ENCODE measurements at places on chromosomes 2 and 18. TPM values are rescaled to one million over a fixed set of nuclear protein-coding genes. Genes with fewer than 3 reads are reported as not detected.
A peak's percentile ranks its signal among the peaks of the same experiment; 100 is the strongest.

Gene KLF11
- 7.4 TPM for polyA plus RNA-seq

Gene CYS1
- polyA plus RNA-seq: 0.35 TPM

DNA sequence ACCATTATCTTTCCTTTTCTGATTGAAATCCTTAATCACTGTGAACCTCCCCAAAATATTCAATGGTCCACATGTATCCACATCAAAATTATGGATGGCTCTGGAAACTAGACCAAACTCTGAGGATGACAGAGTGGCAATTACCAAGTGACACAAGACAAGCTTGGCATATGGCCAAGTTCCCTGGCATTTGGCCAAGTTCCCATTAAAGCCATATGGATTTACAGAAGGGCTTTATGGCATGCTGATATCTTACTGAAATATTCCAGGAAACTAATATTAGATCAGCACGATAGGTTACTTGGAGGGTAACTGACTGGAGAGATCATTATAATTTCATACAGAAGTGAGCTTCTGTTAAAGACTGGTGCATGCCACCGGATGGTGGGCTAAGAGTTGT lies 21.9 kb upstream of the CERS6 start:
- peaks cover 4% of the 10 kb centered on the region for H3K4me1 ChIP-seq
- H3K36me3 ChIP-seq: no peaks in the 10 kb centered on the region
- peak; percentile 28 for DNase-seq
- no peak overlapping the region for H3K4me3 ChIP-seq
- H3K27me3 ChIP-seq: no peaks in the 10 kb centered on the region

GRCh38 chr2:85156619-85157018 lies 23.4 kb downstream of the TCF7L1 start:
- no peaks in the 10 kb centered on the region for H3K27me3 ChIP-seq
- no peak for DNase-seq
- H3K4me1 ChIP-seq: peaks cover 31% of the 10 kb centered on the region
- H3K36me3 ChIP-seq: no peaks in the 10 kb centered on the region
- no peak overlapping the region for H3K27ac ChIP-seq

Gene ANKRD30B
- not detected for polyA plus RNA-seq

Gene GAREM1
- 3.0 TPM for polyA plus RNA-seq

DNA sequence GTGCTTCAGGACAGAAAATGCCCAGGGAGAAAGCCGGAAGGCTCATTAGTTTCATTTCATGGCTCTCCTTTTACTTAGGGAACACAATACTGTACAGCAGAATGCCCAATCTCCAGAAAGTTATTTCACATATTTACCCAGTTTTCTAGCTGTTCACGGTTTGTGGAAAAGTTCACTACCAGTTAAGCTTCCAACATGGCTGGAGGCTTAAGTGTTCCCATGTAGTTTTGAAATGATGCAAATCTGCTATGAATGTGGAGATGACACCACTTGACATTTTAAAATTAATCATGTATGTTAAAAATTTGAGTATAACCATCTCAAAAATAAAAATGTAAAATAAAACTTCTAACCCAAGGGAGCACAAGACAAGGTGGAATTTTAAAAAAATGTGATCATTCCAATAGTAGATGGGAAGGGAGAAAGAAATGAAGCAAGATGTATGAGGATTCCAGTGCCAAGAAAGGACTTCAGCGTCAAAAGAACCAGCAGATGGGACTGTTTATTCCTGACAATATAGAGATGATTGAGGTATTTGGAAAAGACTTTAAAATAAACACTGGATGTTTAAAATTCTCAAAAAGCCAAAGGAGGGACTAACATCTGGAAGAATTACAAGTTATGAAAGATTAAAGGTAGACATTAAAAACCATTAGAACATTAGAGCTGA lies 60.9 kb upstream of the OSR1 start:
- no peak overlapping the region for H3K27ac ChIP-seq
- no peaks in the 10 kb centered on the region for H3K4me1 ChIP-seq
- no peaks in the 10 kb centered on the region for H3K36me3 ChIP-seq
- H3K4me3 ChIP-seq: no peak overlapping the region
- DNase-seq: no peak

Gene EML6
- polyA plus RNA-seq: 0.94 TPM

DNA sequence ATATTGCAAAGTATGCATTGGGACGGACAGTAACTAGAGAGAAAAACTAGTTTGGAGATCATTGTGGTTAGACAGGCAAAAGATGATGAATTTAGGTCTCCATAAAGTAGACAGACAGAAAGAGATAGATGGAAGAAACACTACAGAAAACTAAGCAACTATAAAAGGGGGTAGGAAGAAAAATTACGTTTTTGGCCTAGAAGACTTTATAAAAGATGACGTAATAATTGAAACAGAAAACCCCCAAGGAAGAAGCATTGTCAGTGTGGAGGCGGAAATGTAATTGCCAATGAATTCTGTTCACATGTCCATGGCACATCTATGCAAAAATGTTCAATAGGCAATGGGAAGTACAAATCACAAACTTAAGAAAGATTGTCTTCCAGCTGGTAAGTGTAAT lies 1211.5 kb upstream of the ZEB2 start:
- H3K27me3 ChIP-seq: no peaks in the 10 kb centered on the region
- DNase-seq: no peak
- no peak overlapping the region for H3K27ac ChIP-seq
- H3K4me1 ChIP-seq: no peaks in the 10 kb centered on the region
- H3K36me3 ChIP-seq: no peaks in the 10 kb centered on the region

DNA sequence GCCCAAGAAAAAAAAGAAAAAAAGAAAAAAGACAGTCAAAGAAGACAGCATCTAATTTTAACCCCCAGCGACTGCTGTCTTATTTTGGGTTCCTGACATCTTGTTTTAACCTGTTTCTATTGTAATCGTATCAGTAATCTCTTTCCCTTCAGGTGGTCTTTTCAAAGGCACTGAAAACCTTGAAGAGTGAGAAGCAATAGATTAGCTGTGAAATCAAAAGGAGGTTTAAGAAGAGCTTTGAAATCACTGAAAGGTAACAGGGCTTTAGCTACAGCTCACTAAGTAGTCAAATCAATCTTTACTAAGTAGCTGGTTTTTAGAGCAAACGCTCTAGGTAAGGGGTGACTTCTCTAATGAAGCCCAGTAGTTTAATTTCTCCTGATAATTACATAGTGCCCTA lies 5.4 kb upstream of the TANC1 start:
- no peak for DNase-seq
- H3K27ac ChIP-seq: no peak overlapping the region
- no peak overlapping the region for H3K4me3 ChIP-seq

Gene DYSF
- polyA plus RNA-seq: 12.9 TPM

Gene LONRF2
- polyA plus RNA-seq: 0.38 TPM

Gene ZNF804A
- polyA plus RNA-seq: 0.32 TPM

DNA sequence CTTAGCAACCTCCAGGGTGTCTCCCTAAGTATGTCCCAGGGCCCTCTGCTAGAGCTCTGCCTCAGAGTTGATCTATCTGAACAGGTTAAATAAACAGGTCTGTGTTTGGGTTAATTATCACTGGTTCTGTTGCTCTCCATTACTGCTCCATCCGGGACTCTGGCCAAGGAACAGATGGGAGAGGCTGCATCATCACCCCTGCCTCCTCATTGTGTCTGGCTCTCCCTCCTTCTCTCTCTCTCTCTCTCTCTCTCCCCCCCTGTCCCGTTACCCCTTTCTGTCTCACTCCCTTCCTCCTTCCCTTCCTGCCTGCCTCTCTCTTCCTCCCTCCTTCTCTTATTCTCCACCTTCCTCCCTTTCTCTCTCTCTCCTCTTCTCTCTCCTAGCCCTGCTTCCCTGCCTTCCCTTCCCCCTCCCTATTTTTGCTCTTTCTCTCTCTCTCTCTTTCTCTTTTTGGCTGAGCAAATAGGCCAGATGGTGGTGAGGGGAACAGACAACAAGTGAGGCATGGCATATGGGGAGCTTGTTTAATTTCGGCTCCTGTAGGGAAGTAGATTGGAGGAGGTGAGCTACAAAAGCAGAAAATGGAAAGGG lies 62.1 kb downstream of the SETBP1 start:
- no peak overlapping the region for H3K4me3 ChIP-seq
- no peaks in the 10 kb centered on the region for H3K27me3 ChIP-seq
- H3K36me3 ChIP-seq: peaks cover 8% of the 10 kb centered on the region
- peak overlapping the region; percentile 35 for H3K27ac ChIP-seq
- H3K4me1 ChIP-seq: peaks cover 50% of the 10 kb centered on the region

Gene GKN1
- polyA plus RNA-seq: not detected

DNA sequence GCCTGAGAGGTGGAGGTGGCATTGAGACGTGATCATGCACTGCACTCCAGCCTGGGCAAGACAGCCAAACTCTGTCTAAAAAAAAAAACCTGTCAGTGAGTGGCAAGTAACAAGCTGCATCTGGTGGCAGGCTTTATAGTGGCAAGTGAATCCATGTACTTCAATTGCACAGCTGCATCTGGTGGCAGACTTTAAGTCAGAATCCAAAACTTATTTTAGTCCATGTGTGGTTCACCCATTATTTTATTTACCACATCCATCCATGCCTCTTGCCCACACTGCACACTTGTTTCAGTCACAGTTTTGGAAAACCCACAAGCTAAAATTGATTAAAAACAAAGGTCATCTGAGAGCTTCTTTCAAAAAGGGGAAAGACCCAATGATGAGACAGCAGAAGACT lies 1636.4 kb upstream of the NXPH2 start:
- no peak overlapping the region for H3K4me3 ChIP-seq
- peak; percentile 29 for DNase-seq
- H3K27ac ChIP-seq: no peak overlapping the region
- no peaks in the 10 kb centered on the region for H3K27me3 ChIP-seq
- no peaks in the 10 kb centered on the region for H3K36me3 ChIP-seq

Gene VIL1
- 0.06 TPM for polyA plus RNA-seq

Gene CHRND
- polyA plus RNA-seq: not detected

DNA sequence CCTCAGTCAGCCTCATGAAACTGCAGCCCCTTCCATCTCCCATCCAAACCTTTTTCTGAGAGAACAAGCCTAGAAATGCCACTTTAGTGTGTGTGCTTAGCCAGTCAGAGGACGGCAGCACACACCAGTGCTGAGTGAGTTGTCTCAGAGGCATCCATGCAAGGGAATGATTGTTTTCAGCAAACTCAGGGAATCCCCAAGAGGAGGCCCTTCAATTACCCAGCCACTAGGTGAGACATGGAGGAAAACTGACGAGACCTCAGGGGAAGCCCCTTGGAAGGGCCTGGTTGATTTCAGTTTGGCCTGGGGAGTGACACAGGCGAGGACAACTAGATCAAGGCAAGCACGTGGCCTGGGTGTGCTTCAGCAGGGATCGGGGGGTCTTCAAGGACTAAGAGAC lies 49.7 kb downstream of the APOB start:
- no peaks in the 10 kb centered on the region for H3K36me3 ChIP-seq
- DNase-seq: no peak
- no peaks in the 10 kb centered on the region for H3K27me3 ChIP-seq
- H3K4me3 ChIP-seq: no peak overlapping the region
- no peak overlapping the region for H3K27ac ChIP-seq
- H3K4me1 ChIP-seq: no peaks in the 10 kb centered on the region

Gene CHRNG
- not detected for polyA plus RNA-seq

Gene NEUROD1
- not detected for polyA plus RNA-seq

DNA sequence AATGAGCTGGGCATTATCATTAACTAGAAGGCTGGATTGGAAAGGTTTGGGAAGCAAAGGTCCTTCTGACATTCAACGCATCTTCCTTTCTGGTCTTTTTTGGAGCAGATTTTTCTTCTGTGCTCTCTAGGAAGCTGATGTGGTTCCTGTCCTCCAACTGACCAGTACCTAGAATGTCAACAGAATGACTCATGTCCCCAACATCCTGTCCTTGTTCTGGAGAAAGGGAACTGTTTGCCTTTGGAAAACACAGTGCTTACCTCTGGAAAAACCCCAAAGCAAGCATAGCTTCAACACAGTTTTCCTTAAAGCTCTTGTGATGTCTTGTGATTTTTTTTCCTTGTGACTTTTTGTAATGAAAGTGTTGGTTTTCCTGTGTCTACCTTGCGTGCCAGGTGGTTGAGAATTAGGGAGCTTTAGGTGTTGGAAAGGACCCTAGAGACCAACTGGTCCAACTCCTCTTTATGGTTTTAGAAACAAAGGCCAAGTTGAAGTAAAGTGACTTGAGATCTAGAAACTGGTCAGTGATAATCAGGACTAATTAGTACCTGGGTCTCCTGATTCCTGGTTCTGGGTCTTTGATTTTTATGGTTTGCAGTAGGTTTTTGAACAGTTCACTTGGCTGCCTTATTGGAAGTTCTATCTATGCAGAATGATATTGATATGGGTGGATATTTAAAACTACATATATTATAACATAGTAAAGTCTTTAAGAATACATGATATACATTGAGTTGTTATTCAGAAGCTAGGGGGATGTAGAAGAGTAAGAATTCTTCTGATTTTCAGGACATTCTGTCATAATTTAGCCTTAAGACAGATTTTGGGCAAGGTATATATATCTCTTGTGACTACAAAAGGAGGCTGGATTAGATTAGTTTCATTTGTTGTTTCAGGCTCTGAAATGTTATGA lies 70.5 kb downstream of the FMNL2 start:
- no peak for DNase-seq
- no peaks in the 10 kb centered on the region for H3K27me3 ChIP-seq
- no peak overlapping the region for H3K4me3 ChIP-seq
- peaks cover 14% of the 10 kb centered on the region for H3K4me1 ChIP-seq

- H3K4me3 ChIP-seq: no peak overlapping the region
- H3K4me1 ChIP-seq: peaks cover 2% of the 10 kb centered on the region
- H3K36me3 ChIP-seq: no peaks in the 10 kb centered on the region
- no peaks in the 10 kb centered on the region for H3K27me3 ChIP-seq
- no peak for DNase-seq
These were observed 542.8 kb downstream of the IRS1 start for GRCh38 chr2:226256709-226257376.

Data from lung (tissue), 17 donors.